Testis (tissue), 5 donors: ENCODE measurements at places on chromosomes 16 and 17.

DNA sequence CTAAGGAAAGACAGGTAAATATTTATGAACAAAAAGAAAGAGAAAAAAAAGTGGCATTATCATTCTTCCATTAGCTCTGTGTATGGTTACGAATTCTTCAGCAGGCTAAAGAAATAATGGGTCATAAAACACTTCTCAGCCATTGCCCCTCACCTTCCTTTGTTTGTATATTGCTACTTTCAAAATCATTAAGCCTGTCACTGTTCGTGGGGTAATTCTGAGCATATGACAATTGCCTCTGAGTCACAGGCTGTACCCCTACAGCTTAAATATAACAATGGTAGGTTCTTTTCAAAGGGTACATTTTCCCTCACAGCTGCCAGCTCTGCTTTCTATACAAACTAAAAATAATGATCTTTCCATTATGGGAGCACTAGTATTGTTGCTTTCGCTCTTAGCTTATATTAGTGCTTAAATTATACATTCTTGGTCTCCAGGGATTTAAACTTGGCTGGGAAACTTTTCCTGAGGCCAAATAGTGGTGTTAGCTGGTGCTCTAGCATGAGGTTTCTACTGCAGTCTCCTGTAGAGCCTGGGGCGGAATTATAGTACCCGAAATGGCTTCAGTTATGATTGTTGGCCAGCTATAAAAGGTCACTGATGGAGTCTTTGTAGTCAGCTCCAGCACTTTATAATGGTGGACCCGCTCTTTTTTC, 74.7 kb upstream of the CDH11 start:
- no peaks in the 10 kb centered on the region for H3K4me1 ChIP-seq
- no peak for DNase-seq
- H3K27me3 ChIP-seq: no peaks in the 10 kb centered on the region

GRCh38 chr17:15649861-15650421, 30.4 kb upstream of the FBXW10B start:
- peak overlapping the region; percentile 41 for H3K4me3 ChIP-seq
- no peak for DNase-seq
- peak overlapping the region; percentile 86 for H3K27ac ChIP-seq
- no peaks in the 10 kb centered on the region for H3K27me3 ChIP-seq
- H3K4me1 ChIP-seq: peaks cover 27% of the 10 kb centered on the region

- H3K4me1 ChIP-seq: peaks cover 19% of the 10 kb centered on the region
- H3K36me3 ChIP-seq: no peaks in the 10 kb centered on the region
- no peak overlapping the region for H3K27ac ChIP-seq
- H3K27me3 ChIP-seq: no peaks in the 10 kb centered on the region
- DNase-seq: no peak
Observed at GRCh38 chr17:8674344-8675305, 44.1 kb upstream of the MYH10 start.

- H3K4me3 ChIP-seq: no peak overlapping the region
- no peaks in the 10 kb centered on the region for H3K27me3 ChIP-seq
- no peaks in the 10 kb centered on the region for H3K36me3 ChIP-seq
- DNase-seq: no peak
Observed at GRCh38 chr17:8728971-8729370, 15.7 kb downstream of the CCDC42 start.
